ENCODE measurements at places on chromosomes 16 and 17.
A peak's percentile ranks its signal among the peaks of the same experiment; 100 is the strongest.

GRCh38 chr17:71438631-71439146 is 682.1 kb upstream of the SOX9 start:
- peak; percentile 4 for DNase-seq

DNA sequence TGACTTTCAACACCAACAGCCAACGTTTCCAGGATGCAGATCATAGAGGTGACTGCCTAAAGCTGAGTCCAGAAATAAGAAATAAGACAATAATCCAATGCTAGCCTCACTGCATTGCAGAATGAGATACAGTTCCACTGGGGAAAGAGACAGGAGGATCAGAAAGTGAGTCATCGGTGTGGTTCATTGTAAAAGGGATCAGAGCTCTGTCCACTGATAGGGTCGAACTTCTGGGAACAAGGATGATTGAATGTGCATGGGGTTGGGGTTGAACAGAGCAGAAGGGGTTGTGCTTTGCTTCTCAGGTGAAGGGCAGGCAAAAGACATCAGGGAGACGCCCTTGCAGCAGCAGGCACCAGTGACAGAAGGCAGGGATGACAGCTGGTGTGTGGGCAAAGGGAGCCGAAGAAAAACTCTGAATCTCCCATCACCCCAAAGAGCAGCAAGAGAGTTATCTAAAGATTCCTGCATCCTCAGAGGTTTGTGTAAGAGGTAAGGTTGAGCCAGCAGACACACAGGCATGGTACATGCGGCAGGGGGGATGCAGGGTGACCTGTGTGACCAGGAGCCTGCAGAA is 16.4 kb downstream of the CLEC10A start:
- no peak for DNase-seq

DNA sequence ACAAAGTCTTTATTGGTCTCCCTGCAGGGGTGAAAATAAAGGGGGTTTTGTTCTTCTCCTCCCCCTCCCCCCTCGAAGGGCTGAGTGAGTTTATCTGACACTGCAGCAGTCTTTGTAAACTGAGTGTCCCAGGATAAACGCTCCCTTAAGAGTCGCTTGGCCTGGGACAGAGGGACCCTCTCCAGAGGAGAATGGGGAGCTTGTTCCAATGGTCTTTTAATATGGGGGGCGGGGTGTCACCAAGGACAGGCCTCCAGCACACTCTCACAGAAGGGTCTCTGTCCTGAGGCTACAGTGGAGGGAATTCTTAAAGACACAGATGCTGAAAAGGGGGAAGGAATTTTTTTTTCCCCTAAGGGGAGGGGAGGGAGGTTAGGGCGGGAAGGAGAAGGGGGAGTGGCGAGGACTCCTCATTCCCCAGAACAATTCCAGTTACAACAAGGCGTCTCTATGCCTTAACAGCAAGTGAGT is 455.5 kb downstream of the SOX9 start:
- DNase-seq, result no peak

- DNase-seq, result peak; percentile 47
Observed at GRCh38 chr16:53041320-53042051, 11.2 kb downstream of the CHD9NB start.

DNA sequence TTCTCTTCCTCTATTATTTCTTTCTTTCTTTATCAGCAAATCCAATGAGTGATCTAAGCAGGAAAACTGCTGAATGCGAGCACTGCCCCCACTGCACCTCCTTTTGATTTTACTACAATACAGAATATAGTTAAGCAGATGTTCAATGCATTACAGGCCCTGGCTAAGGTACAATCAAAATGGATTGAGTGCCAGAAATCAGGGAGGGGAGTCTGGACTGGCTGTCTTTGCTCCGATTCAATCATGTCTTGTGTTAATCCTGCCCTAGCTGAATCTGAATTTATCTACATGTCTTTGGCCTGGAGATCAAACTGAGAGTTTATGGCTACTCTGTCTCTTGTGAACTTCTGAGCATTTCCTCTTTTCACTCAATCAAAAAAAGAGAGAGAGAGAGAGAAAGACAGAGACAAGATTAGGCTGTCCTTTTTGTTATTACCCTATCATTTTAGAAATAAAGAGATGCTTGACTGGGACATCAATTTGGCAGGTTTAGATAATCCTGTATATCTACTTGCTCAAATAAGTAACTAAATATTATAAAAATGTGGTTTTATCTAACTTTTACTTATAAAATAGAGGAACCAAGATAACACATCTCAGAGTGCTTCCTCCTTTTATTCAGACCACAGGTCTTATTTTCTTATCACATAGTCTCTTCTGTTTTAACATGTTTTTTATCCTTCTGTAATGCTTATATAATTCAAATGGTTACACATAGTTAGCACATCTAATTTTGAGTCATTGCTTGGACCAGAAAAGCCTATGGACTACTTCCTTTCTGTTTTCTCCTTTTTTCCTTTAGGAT is 656.2 kb downstream of the KCNJ2 start:
- DNase-seq, result no peak

- DNase-seq, result no peak
Observed at GRCh38 chr17:55451203-55451641, 29.6 kb upstream of the MMD start.

Measured in Caco-2 (cell line).